Lung (tissue), 17 donors: ENCODE measurements at places on chromosomes 6 and 20. TPM values are rescaled to one million over a fixed set of nuclear protein-coding genes. Genes with fewer than 3 reads are reported as not detected.
A peak's percentile ranks its signal among the peaks of the same experiment; 100 is the strongest.

DNA sequence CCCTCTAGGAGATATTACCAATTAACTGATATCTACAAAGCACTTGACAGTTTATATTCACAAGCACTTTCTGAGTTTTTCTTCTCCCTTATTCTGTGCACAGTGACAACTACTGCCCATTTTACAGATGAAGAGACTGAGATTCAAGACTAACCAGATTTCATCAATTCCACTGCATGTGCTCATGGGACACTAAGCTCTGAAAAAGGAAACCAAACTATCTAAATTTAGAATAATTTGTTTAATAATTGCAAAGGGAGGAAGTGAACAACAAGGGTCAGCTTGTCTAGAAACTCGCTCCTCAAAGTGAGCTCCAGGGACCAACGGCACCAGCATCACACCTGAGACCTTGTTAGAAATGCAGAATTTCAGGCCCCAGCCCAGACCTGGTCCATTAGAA lies 50.8 kb upstream of the MYLIP start:
- no peak overlapping the region for H3K4me3 ChIP-seq
- DNase-seq: no peak
- H3K4me1 ChIP-seq: no peaks in the 10 kb centered on the region
- H3K27me3 ChIP-seq: no peaks in the 10 kb centered on the region
- H3K36me3 ChIP-seq: no peaks in the 10 kb centered on the region
- no peak overlapping the region for H3K27ac ChIP-seq

GRCh38 chr6:67897998-67898607 lies 737.0 kb upstream of the ADGRB3 start:
- H3K4me1 ChIP-seq: no peaks in the 10 kb centered on the region
- no peaks in the 10 kb centered on the region for H3K27me3 ChIP-seq
- H3K4me3 ChIP-seq: no peak overlapping the region
- H3K36me3 ChIP-seq: no peaks in the 10 kb centered on the region
- no peak overlapping the region for H3K27ac ChIP-seq

- no peaks in the 10 kb centered on the region for H3K36me3 ChIP-seq
- no peaks in the 10 kb centered on the region for H3K27me3 ChIP-seq
- no peak for DNase-seq
- H3K4me1 ChIP-seq: no peaks in the 10 kb centered on the region
- H3K4me3 ChIP-seq: no peak overlapping the region
Measured at GRCh38 chr6:80446454-80447045, 340.1 kb downstream of the BCKDHB start.

- H3K36me3 ChIP-seq: peaks cover 14% of the 10 kb centered on the region
- no peak overlapping the region for H3K4me3 ChIP-seq
- no peak overlapping the region for H3K27ac ChIP-seq
- H3K27me3 ChIP-seq: no peaks in the 10 kb centered on the region
- peak; percentile 91 for DNase-seq
Measured at GRCh38 chr6:33768644-33769120, 20.2 kb downstream of the LEMD2 start.

DNA sequence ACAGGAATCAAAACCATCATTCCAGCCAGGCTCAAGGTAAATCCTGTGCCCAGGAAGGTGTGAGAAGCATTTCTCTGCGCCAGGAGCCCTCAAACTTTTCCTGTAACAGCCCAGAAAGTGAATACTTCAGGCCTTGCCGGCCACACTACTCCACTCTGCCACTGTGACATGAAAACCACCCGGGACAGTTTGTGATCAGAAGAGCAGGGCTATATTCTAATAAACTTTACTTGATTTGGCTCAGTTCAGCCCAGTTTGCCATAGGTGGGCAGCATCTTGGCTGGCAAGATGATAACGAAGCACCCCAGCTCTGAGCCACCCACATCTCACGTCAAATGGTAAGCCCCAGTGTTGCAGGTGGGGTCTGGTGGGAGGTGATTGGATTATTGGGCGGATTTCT lies 249.4 kb downstream of the DLL1 start:
- no peak for DNase-seq
- H3K27me3 ChIP-seq: peaks cover 37% of the 10 kb centered on the region
- peak overlapping the region; percentile 29 for H3K27ac ChIP-seq
- H3K36me3 ChIP-seq: no peaks in the 10 kb centered on the region

- H3K4me3 ChIP-seq: no peak overlapping the region
- no peaks in the 10 kb centered on the region for H3K4me1 ChIP-seq
- no peaks in the 10 kb centered on the region for H3K36me3 ChIP-seq
- H3K27me3 ChIP-seq: no peaks in the 10 kb centered on the region
- H3K27ac ChIP-seq: no peak overlapping the region
- no peak for DNase-seq
Measured at GRCh38 chr6:114452785-114453401, 110.1 kb upstream of the HS3ST5 start.

DNA sequence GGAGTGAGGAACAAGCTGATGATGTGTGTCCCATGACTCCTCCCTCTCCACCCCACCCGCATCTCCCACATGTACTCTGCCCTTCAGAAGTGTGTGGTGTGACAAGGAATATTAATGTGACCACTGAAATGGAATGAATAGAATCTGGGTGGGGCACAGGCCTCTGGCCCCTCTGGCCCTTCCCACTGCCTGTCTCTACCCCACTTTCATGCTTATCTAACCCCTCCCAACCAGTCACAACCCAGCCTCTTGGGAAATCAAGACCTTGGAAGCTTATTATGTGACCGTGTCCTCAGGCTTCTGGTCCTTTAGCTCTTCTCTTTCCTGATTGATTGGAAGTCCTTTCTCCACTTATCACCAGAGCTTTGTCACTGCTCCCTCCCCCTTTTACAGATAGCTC lies 312.2 kb upstream of the SOX4 start:
- DNase-seq: no peak
- no peak overlapping the region for H3K27ac ChIP-seq
- H3K27me3 ChIP-seq: no peaks in the 10 kb centered on the region
- no peaks in the 10 kb centered on the region for H3K36me3 ChIP-seq
- no peaks in the 10 kb centered on the region for H3K4me1 ChIP-seq

DNA sequence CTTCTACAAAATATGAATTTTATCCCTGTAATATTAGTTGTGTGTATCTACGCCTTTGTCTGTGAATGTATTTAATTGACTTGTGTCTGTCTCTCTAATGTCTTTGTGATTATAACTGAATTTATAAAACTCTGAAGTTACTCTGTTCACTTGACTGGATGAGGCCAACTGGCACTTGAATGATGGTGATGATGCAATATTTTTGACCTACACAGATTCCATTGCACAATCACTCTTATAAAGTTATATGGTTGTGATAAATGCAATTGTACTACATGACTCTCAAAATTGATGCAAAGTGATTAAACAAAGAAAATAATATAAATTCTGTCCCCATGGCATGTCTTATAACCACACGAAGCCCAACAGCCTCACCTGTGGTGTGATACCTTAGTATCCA lies 287.3 kb upstream of the PLN start:
- DNase-seq: no peak
- no peaks in the 10 kb centered on the region for H3K4me1 ChIP-seq
- H3K27me3 ChIP-seq: no peaks in the 10 kb centered on the region
- no peak overlapping the region for H3K4me3 ChIP-seq
- H3K36me3 ChIP-seq: no peaks in the 10 kb centered on the region

DNA sequence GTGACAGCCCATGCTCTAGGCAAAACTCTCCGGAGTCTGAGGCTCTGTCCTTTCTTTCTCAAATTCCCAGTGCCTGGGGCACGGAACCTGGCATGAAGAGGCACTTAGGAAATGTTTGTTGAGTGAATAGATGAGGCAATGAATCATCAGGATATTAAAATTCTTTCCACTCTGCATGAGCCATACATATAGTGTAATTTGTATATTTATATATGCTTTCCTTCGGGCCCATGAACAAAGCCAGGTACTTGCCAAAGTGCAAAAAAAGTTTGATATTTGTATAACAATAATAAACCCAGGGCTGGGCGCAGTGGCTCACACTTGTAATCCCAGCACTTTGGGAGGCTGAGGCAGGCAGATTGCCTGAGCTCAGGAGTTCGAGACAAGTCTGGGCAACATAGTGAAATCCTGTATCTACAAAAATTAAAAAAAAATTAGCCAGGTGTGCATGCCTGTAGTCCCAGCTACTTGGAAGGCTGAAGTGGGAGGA lies 212.3 kb upstream of the ZNF217 start:
- H3K4me3 ChIP-seq: no peak overlapping the region
- no peak overlapping the region for H3K27ac ChIP-seq
- no peaks in the 10 kb centered on the region for H3K36me3 ChIP-seq
- no peaks in the 10 kb centered on the region for H3K27me3 ChIP-seq
- no peaks in the 10 kb centered on the region for H3K4me1 ChIP-seq
- no peak for DNase-seq

GRCh38 chr6:56856036-56856580 lies 98.8 kb upstream of the BEND6 start:
- H3K27ac ChIP-seq: no peak overlapping the region
- H3K36me3 ChIP-seq: no peaks in the 10 kb centered on the region
- H3K4me1 ChIP-seq: peaks cover 10% of the 10 kb centered on the region
- no peak overlapping the region for H3K4me3 ChIP-seq
- DNase-seq: no peak
- no peaks in the 10 kb centered on the region for H3K27me3 ChIP-seq

GRCh38 chr20:17229256-17229655 lies 2.4 kb downstream of the PCSK2 start:
- peaks cover 67% of the 10 kb centered on the region for H3K27me3 ChIP-seq
- H3K4me1 ChIP-seq: no peaks in the 10 kb centered on the region
- no peak for DNase-seq
- H3K4me3 ChIP-seq: no peak overlapping the region

- no peak overlapping the region for H3K4me3 ChIP-seq
- no peaks in the 10 kb centered on the region for H3K27me3 ChIP-seq
- DNase-seq: no peak
- no peaks in the 10 kb centered on the region for H3K36me3 ChIP-seq
- peaks cover 14% of the 10 kb centered on the region for H3K4me1 ChIP-seq
- no peak overlapping the region for H3K27ac ChIP-seq
Measured at GRCh38 chr6:32962213-32962826, 6.1 kb upstream of the BRD2 start.

The TGM3 gene
- 1.5 TPM for total RNA-seq

The HAO1 gene
- total RNA-seq: not detected

The LY6G6D gene
- not detected for total RNA-seq

The GPR63 gene
- total RNA-seq: 0.55 TPM

The RUNX2 gene
- total RNA-seq: 6.7 TPM

The MUCL3 gene
- 0.51 TPM for total RNA-seq

The TP53TG5 gene
- total RNA-seq: not detected
